ENCODE measurements at places on chromosomes 16 and 17.

DNA sequence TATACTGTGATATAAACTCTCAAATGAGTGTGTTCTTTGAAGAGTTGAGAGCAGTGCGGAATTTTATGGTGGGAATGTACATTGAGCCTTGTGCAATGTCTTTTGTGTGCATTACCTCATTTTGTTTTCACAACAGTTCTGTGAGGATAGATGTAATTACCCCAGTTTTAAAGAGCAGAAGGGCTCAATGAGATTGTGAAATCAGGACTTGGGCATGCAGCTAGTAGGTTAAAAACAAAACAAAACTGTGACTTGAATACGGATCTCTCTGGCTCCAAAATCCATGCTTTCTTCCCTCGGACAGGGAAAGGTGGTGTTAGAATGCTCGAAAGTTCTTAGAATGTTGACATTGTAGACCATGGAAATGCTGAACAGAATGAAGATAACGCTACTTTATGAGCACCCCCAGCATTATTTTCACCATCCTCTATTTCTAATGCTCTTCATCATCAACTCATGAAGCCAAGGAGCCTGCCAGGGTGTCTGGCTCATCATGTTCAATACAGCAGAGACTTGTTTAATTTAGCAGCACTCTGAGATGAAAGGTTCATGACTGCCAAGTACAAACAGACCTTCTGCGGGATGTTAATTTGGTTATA is 17.1 kb downstream of the MRTFB start:
- DNase-seq, result no peak

GRCh38 chr17:30299000-30299399 is 7.3 kb upstream of the BLMH start:
- no peak for DNase-seq

GRCh38 chr17:56160422-56160821 is 7.1 kb downstream of the ANKFN1 start:
- no peak for DNase-seq

GRCh38 chr16:1958715-1959268 is 546 bp upstream of the NDUFB10 start:
- DNase-seq, result no peak

DNA sequence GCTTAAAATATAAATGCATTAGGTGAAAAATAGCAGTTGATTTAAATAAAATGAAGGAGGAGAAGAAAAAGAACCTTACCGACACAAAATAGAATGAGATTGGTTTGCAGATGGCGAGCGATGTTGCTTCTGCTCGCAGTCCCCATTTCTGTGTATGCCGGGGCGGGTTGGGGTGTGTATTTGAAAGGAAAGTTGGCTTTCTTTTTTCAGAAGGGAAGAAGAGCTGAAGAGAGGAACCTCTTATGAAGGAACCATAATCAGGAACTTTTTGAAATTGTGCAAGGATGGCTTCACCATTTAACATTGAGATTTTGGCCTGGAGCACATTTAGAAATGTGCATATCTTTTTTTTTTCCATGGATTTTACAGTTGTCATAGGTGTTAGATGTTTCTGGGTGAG is at the start of gene IGSF6:
TSS of gene IGSF6 (minus strand) at position 156 of the 400 bp plus-strand sequence. CDS start at position 146, 10 bp downstream.
- no peak for DNase-seq

GRCh38 chr16:58225965-58226602 is 28.2 kb upstream of the CSNK2A2 start:
- no peak for DNase-seq

DNA sequence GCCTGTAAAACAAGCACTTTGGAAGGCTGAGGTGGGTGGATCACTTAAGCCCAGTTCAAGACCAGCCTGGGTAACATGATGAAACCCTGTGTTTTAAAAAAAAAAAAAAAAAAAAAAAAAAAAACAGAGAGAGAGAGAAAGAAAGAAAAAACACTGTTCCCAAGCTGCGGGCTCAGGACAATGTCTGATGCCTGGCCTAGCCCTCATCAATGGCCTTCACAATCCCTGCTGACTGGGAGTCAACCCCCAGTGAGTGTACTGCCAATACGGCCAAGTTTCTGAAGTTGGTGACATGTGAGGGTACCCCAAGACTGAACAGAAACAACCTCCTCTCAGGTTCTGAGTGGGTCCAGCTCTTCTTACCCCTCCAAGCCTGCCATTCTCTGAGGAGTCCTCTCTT is 116.5 kb downstream of the ZNF778 start:
- DNase-seq, result no peak

GRCh38 chr17:65066901-65067300 is 10.4 kb upstream of the GNA13 start:
- no peak for DNase-seq

GRCh38 chr16:26070302-26071100 is 378.7 kb downstream of the HS3ST4 start:
- DNase-seq, result no peak

DNA sequence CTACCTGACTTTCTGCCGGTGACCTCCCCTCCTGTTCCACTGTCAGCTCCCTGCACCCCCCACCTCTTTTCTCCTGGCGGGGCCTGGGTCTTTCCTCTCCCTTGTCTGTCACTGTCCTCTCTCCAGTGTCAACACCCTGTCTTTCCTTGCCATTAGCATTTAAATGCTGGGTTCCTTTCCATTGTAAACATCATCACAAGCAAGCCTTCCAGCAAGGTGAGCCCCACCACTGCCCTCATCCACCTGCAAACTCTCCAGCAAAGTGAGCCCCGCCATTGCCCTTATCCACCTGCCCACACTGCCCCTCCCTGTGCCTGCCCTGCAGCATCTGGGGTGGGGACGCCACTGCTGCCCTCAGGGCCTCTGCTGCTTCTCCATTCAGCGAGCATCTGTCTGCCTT is 195.0 kb downstream of the ENGASE start:
- no peak for DNase-seq

GRCh38 chr17:45051060-45051719 is at the start of gene DCAKD:
DCAKD (minus strand) TSS chr17:45051632; CDS start chr17:45034885, 16,747 bp downstream.
- DNase-seq, result peak; percentile 92

- no peak for DNase-seq
Measured at GRCh38 chr17:61464130-61464842, 12.1 kb downstream of the TBX4 start.

GRCh38 chr16:67641779-67642708 is 2.9 kb upstream of the CARMIL2 start:
- DNase-seq, result no peak

DNA sequence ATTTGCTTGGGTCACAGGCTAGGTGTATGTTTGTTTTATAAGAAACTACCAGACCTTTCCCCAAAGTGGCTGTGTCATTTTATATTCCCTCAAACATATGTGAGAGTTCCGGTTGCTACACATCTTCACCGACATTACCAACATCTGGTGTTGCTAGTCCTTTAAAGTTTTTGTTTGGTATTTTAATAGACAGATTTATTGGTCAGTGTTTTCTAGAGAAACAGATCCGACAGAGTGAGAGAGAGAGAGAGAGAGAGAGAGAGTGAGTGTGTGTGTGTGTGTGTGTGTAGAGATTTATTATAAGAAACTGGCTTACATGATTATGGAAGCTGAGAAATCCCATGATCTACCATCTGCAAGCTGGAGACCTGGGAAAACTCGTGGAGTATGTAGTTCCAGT is 31.0 kb downstream of the LDHD start:
- no peak for DNase-seq

DNA sequence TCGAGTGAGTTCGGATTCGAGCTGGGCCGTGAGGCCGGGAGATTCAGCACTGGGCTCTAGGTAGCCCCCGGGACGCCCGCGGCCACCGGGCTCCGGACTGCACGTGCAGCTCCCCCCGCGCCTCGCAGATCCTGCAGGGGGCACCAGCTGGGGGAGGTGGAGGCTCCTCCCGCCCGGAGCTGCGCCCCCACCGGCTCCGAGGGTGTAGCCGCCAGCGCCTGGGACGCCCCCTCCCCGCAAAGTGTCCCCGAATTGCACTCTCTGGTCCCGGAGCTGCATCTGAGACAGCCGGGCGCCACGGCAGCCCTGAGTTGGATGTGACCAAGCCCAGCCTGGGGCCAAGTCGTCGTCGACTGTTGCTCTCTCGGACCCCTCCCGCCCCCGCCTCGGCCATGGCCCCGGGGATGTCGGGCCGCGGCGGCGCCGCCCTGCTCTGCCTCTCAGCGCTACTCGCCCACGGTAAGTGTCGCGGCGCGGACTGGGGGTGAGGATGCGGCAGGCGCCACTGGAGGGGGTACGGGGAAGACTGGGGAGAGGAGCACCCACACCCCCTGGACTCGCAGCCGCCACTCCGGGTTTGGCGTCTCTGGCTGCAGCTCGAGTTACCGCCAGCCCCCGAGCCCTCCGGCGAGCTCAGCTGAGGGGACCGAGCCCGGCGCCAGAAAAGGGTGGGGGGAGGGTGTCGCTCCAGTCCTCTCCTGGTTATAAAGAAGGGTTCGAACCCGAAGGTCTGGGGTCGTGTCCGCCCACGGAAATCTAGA is 1.5 kb downstream of the TMEM132E start:
- no peak for DNase-seq

GRCh38 chr16:46712911-46713310 is 23.5 kb downstream of the ORC6 start:
- no peak for DNase-seq

GRCh38 chr17:32142857-32143526 is 690 bp downstream of the RHOT1 start:
- peak; percentile 17 for DNase-seq

GRCh38 chr16:13543850-13544249 is 376.1 kb upstream of the ERCC4 start:
- DNase-seq, result no peak

Data from CD4-positive, alpha-beta T cell treated with Interleukin-10 for 1 hour (primary cell).